Renal pelvis (tissue), 12 donors: ENCODE measurements at places on chromosomes 16 and 17. TPM values are rescaled to one million over a fixed set of nuclear protein-coding genes. Genes with fewer than 3 reads are reported as not detected.

DNA sequence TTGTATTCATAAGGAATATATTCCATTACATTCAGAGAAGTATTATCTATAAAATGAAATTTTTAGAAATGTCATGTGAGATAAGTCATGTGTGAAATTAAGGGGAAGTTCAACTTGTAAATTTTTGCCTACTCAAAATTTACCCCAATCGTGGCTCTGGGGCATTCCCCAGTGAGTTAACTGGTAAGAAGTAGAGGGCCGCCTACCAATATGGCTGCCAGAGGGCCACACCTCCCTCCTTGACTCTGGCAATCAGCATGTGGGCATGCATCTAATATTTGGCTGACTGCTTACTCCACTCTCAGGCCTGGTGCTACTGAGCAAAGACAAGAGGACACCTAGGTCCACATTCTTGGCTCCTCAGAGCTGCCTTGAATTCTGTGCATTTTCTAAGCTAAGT lies 39.7 kb upstream of the CNTNAP4 start:
- DNase-seq, result no peak

GRCh38 chr17:964876-965275 lies 14.7 kb downstream of the NXN start:
- DNase-seq, result no peak

Gene IRX6
- 7.0 TPM for polyA plus RNA-seq

Gene KRTAP4-5
- polyA plus RNA-seq, result not detected

Gene SNX20
- 0.43 TPM for polyA plus RNA-seq
